DMS79 (cell line): ENCODE measurements at places on chromosomes 4 and X.

GRCh38 chr4:24164054-24164693 lies 274.3 kb upstream of the PPARGC1A start:
- DNase-seq = no peak

DNA sequence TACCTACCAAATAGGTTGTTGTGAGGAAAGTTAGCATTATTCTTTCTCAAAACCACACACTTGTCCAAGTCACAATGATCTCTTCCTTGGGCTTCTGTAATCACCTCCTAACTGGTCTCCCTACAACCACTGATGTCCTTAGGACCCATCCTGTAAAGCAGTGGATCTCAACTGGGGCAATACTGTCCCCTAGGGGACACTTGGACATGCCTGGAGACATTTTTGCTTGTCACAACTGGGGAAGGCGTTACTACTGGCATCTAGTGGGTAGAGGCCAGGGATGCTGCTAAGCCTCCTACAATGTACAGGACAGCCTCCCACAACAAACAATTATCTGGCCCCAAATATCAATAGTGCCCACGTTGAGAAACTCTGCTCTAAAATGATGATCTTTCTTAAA lies 118.7 kb upstream of the AP1S2 start:
- DNase-seq = no peak

DNA sequence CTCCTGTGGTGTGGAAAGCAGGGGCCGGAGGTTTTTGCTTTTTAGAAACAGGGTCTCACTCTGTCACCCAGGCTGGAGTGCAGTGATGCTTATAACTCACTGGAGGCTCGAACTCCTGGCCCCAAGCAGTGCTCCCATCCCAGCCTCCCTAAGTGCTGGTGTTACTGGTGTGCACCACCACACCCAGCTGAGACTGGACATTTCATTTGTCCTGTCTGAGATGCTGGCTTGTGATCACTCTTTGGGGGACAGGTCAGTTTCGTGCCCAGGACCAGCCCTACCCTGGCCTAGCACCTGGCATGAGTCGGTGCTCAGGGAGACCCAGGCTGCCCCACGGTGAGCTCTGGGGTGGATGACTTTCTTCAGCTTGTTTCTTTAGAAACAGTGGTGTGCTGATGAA lies 11.3 kb downstream of the PSAPL1 start:
- DNase-seq = no peak

GRCh38 chr4:1445716-1446445 lies 39.6 kb upstream of the NKX1-1 start:
- DNase-seq = no peak

DNA sequence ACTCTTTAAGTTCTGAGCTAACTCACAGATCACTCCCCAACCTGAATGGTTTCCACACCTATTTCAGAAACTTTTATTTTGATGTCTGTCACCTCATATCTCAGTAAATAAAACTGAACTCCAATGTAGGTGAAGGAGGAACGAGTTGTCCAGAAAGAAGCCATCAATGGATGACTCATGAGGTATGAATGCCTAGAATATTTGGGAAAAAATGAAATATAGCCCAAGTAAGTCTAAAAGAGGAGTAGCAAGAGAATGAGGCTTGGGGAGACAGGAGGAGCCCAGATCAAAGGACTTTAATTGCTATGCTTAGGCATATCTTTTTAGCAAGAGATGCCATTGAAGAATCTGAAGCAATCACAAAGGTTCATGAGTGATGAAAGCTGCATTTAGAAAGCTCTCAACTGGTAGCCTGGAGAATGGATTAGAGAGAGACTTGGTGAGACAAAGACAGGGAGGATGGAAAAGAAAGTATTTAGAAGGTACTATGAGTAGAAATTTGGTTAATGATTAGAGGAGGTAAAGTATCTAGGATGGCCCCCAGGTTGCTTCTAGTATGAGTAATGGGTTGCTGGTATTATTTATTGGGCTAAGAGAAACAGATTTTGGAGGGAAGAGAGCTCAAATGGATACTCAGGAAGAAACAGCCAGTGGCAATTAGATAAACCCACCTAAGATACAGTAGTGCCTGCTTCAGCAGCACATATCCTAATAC lies 39.4 kb downstream of the NOCT start:
- DNase-seq = no peak
